ENCODE measurements at places on chromosomes 12 and 14.

GRCh38 chr14:56753396-56753795 lies 56.9 kb downstream of the OTX2 start:
- DNase-seq: no peak

GRCh38 chr12:85833579-85833978 lies 2.6 kb downstream of the RASSF9 start:
- no peak for DNase-seq

DNA sequence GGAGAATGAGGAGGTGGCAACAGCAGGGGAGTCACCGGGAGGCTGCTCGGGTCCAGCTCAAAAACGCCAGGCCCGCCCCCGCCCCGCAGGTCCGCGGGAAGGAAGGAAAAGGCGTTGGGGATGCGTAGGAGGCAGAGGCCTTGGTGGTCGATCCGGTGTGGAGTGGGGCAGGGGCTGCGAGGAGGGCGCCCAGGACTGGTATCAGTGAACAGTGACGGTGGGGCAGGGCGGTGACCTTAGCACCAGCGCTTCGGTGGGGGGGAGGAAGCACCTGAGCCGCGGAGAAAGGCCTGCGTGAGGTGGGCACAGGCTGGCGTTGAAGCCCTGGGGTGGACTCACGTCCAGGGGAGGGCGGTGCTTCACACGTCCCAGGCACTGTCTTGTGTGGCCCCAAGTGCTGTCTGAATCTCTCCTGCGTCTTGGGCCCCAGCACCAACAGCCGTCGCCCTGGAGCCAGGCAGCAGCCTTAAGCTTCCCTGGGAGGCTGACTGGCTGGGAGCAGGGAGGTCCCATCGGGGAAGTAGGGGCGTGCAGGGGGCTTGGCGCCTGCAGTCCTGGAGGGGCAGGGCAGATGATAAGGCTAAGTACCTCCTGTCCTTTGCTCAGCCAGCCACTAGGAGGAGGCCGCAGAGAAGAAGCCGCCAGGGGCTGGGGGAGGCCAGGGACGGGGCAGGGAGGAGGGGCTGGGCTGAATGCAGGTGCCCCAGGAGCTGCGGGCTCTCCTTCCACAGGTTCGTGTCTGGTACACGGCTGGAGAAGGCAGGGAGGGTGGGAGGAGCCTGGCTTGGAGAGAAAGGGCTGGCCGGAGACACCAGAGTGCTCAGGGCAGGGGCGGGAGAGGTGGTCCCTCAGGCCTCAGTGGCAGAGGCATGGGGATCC lies 26.5 kb downstream of the ZBTB42 start:
- DNase-seq: peak; percentile 39

DNA sequence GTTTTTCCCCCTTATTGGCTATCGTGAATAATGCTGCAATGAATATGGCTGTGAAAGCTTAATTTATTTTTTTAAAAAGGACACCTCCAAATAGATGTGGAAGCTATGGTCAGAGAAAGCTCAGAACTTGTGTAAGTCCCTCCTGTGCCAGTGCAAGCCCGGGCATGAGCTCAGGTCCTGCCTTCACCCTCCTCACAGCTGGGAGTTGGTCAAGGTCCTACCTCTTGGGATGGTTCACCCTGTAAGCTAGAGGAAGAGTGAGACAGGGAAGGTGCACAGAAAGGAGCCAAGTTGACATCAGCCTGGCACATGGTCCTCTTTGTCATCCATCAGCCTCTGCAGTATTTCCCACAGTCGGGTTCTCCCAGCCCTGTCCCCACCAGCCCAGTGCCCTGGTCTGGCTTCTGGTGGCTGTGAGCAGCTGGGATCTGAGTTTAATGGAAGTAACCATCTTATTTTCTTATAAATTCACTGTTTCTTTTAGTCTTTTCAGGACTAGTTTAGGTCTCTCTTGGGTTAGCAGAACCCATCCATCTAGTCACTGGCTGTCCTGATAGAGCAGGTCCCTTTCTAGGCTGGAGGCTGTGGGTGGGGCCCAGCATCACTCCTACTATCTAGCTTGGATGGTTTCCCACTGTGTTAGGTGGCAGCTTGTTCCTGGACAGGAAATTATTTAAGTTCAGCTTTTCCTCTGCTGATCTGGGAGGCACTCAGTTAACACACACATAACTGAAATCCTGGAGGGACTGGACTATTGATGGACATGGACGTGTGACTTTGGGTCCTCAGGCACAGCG lies 11.8 kb upstream of the PLEKHG3 start:
- DNase-seq: no peak

GRCh38 chr14:88910386-88910785 lies 85.9 kb downstream of the TTC8 start:
- no peak for DNase-seq

DNA sequence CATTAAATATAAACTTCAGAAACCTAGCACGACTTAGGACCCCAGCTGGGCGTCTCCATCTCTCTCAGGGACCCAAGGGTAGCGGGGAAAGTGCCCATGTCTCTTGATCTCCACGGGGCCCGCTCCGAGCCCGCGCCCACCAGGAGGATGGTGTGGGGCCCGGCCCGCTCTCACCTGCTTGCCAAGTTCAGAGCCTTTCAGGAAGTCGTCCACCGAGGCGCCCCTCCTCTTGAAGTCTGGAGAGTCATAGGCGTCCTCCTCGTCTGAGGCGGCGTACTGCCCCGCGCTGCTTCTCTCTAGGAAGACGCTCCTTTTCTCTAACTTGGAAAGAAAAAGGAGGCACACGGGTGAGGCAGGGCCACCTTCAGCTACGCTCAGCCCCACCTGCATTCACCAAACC lies 96.9 kb downstream of the PIWIL1 start:
- no peak for DNase-seq

- DNase-seq: no peak
Measured at GRCh38 chr12:82648259-82648909, 38.3 kb upstream of the TMTC2 start.

DNA sequence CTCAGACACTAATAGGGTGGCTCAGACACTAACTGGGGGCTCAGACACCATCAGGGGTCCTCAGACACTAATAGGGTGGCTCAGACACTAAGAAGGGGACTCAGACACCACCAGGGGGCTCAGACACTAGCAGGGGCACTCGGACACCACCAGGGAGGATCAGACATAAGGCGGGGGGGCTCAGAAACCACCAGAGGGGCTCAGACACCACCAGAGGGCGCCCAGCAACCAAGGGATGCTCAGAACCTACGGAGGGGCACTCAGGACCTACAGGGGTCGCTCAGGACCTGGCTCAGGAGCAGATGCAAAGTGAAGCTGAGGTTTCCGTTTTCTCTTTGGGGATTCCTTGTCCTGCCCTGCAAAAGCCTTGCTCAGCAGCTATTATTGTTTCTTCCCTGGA lies 448.5 kb downstream of the TMEM121 start:
- DNase-seq: no peak

- DNase-seq: no peak
Measured at GRCh38 chr14:102693006-102693755, 84.1 kb upstream of the TRAF3 start.

DNA sequence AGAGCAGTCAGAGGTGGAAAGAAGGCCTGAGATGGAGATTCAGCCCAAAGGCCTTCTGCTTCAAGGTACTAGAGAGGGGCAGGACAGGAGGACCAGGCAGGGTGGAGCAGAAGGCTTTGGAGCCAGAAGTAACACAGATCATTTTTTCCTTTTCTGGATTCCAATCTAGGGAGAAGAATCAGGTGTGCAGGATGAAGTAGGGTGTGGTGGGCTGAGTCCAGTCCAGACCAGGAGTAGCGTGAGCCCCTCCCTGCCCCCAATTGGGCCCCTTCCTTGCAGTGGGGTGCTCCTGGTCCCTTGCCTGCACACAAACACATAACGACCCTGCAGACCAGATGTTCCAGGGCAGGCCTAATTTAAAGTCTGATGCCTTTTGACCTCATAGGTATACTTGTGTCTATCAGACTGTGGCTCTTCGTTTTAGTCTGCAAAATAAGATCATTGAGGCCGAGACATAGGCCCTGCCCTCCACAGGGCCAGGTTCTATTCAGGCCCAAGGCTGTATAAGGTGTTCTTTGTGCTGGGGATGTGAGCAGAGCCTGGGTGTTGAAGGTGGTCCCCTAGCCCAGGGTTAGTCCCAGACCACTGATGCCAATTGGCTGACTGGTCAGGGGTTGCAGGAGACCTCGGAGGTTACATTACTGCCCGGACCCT lies 1.0 kb upstream of the NYNRIN start:
- no peak for DNase-seq

DNA sequence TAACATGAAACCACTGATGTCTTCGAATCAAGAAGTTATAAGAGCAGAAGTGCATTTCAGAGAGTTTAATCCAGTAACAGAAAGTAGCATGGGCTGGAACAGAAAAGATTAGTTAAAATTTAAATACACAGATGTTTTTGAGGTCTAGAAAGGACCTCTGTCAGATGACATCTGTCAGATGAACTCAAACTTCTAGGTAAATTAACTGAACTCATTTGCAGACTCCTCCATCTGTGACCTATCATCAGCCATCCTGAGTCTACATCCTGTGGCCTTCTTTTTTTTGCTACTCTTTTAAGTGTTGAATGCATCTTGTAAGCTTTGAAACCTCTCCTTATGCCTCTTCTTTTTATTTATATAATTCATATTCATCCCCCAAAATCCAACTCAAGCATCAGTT lies 53.3 kb downstream of the C2CD5 start:
- no peak for DNase-seq

- no peak for DNase-seq
Measured at GRCh38 chr12:45915405-45915804, 75.0 kb downstream of the SCAF11 start.

GRCh38 chr14:31038521-31039166 lies 12.5 kb upstream of the STRN3 start:
- DNase-seq: no peak

DNA sequence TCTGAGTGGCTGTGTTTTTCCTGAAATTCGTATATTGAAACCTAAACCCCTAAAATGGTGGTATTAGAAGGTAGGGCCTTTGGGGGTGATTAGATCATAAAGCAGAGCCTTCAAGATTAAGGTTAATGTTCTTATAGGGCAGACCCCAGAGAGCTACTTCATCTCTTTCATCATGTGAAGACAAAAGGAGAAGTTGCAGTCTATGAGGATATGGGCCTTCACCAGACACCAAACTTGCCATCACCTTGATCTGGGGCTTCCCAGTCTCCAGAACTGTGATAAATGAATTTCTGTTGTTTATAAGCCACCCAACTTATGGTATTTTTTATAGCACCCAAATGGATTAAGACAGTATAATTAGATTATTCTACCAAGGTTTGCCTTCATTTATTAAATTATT lies 275.0 kb upstream of the ATP2B1 start:
- DNase-seq: no peak

DNA sequence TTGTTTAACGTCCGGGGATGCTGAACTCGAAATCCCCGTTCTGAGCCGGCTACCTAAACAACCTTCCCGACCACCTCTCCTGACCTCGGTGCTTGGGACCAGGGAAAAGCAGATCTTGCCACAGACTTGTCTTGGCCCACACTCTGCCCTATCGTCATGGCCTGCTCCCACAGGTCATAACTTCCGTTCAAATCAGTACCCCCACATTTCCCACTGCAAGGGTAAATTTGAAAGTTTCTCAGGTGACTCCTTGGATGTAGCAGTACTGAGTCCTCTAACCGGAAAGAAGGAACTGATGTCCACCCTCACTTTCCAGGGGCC lies 612 bp upstream of the RBM23 start:
- no peak for DNase-seq

- DNase-seq: peak; percentile 86
Measured at GRCh38 chr12:116152268-116152667, 125.2 kb downstream of the MED13L start.

GRCh38 chr14:92539419-92539818 lies 25.8 kb downstream of the RIN3 start:
- no peak for DNase-seq

DNA sequence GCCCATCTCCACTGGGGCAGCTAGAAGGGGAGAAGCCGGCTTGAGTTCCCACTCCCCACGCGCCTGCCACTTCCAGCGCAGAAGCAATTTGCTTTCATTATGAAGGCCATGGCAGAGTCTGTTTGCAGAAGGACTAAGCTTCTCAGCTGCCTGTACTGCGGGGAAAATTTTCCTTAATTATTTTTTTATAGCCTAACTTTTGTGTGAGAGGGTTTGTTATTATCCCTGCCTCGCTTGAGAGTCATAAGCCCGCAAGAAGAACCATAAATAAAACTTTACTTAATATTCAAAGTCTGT lies 56.0 kb upstream of the DLK1 start:
- no peak for DNase-seq

GRCh38 chr14:87030197-87030596 lies 962.8 kb downstream of the GALC start:
- DNase-seq: no peak

GRCh38 chr12:21774358-21775132 lies at the start of gene KCNJ8:
TSS of gene KCNJ8 (minus strand) at chr12:21774706. CDS start at chr12:21773616, 1,090 bp downstream.
- DNase-seq: peak; percentile 60

DNA sequence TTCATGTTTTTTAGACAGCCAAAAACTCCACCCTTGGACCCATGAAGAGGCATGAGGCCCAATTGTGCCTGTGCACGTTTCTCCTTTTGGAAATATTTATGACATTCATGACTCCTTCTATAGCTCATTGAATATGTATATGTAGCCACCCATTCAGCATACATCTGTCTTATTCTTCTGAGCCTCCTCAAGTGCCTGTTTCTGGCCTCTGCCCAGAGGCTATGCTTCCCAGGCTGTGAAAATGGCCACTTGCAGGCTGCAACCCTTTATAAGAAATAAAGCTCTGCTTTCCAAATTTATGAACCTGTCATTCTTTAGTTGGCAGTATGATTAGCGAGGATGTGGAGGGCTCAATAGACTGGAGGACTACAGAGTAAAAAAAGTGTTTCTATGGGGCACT lies 35.3 kb downstream of the TSPAN19 start:
- DNase-seq: no peak

GRCh38 chr12:75208856-75209811 lies 505 bp downstream of the KCNC2 start:
- peak; percentile 41 for DNase-seq

DNA sequence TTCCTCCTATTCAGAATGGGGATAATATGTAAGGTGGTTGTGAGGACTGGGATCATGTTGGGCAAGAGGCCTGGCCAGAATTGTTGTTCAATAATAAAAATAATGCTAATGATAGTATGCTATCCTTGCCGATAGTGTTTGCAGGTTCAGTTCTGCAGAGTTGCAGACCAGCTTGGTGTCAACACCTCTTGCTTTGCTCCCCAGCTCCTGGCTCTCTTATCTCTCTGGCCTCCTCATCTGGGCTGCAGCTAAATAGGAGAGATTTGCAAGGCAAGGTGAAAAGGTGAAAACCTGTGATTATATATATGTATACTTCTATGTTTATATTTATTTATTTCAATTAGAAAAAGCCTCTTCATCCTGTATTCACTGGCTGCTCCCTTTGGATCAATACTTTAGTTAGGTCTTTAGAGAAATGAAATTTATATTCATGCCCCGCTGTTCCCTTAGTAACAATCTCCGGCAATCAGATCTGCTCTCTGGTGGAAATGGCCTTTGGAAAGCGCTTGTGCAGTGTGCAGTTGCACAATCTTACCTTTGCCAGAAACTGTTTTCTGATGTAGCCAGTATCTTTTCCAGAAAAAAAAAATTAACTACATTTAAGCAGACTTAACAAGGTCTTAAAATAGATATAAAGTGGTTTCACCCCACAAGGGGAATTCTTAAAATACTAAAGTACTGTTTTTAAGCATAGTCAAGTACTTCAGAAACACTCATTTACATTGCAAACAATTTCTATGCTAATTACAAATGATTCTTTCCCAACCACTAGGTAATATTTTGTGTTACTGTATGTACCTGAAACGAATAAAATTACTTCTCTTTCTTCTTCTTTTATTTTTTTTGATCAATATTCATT lies 19.1 kb upstream of the ACVR1B start:
- DNase-seq: no peak

All from fibroblast of upper back skin (primary cell).